ENCODE measurements at places on chromosomes 5 and 9.

- DNase-seq = no peak
These were observed 92.3 kb downstream of the BOD1 start for GRCh38 chr5:173524136-173524535.

GRCh38 chr5:1325870-1326531, 18.9 kb downstream of the CLPTM1L start:
- no peak for DNase-seq

- DNase-seq = no peak
These were observed 216.0 kb upstream of the KLF4 start for GRCh38 chr9:107705521-107705920.

- no peak for DNase-seq
These were observed 5.9 kb downstream of the TRIO start for GRCh38 chr5:14148890-14149671.

DNA sequence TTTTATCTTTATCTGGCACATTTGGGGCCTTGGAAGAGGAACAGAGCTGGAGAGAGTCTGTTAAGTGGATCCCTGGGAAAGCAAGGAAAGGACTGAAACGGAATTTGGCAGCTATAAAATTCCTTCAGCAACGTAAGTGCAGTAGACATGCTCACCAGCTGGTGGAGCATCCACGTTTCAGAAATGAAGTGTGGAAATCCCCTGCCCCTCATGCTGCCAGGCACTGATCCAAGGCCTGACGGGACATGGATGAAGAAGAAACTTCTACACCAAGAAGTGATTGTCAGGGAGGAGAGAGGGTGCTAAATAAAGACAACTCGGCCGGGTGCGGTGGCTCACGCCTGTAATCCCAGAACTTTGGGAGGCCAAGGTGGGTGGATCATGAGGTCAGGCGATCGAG, 209.3 kb downstream of the ROR2 start:
- DNase-seq = no peak

- no peak for DNase-seq
These were observed 173.5 kb downstream of the FAM174A start for GRCh38 chr5:100708645-100709171.

GRCh38 chr5:125660231-125660895, 762.8 kb upstream of the GRAMD2B start:
- no peak for DNase-seq

DNA sequence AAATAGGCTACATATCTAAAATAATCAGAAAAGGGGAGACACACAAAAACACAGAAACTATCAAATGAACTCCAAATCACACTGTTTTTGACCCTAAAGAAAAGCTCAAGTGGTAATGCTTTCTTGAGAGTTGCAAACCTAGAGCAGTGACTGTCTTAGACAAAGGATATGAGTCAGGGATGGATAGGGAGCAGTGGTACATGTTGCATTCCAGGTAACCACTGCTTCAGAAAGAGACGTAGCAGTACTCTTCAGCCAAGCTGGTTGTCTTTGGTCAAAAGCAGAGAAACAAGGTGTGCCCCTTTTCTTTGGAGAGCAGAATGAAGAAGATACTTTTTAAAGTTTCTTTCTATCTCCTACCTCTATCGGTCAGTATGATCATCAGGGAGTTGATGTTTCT, 1003.6 kb downstream of the CDH9 start:
- DNase-seq = no peak

DNA sequence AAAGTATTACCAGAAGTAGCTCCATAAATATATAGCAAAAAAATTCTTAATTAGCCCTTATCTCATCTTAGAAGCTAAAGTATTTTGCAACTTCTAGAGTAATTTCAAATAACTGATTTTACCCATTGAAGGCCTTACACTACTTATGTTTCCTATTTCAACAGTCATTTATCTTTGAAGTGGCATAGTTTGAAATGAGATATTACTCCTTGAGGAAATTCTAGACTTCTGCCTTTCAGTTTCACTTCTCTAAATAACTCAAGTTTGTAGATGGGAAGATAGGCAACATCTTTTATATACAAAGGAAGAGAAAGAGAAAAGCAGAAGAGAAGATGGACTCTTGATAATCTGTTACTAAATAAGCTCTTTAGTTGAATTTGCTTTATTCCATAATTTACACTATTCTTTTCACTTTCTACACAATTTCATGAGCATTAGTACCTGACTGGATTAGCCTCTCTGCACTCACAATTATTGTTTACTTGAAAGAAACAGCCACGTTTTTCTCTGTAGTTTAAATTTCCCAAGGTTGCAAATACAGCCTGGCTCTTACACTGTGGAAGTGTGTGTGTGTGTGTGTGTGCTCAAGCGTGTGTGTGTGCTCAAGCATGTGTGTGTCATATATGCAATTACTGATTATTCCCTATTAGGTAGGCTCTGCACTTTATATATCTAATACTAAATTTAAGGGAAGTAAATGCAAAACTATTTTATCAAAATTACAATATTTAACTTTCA, 60.6 kb upstream of the EMB start:
- DNase-seq = no peak

All from hematopoietic multipotent progenitor cell treated with erythropoietin and hydrocortisone succinate and interleukin-3 and kit ligand, for 15 days (in vitro differentiated cells).